ENCODE measurements at places on chromosomes 2 and 18.

DNA sequence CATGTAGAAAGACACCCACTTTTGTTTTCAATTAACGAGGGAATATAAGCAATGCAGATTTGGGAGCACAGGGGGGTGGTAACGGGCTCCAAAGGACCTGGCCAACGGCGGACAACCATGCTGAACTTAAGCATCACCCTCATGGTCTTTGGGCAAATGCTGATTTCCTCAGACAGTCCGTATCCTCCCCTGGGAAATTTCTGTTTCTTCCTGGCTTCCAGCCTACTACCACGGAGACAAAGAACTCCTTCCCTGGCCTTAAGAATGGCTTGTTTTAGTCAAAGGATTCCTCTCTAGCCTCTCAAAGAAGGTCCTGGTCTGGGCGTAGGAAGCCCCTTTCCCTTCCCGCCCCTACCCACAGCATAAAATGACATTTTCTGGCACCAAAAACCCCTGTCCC, 34.3 kb downstream of the EN1 start:
- DNase-seq: no peak

DNA sequence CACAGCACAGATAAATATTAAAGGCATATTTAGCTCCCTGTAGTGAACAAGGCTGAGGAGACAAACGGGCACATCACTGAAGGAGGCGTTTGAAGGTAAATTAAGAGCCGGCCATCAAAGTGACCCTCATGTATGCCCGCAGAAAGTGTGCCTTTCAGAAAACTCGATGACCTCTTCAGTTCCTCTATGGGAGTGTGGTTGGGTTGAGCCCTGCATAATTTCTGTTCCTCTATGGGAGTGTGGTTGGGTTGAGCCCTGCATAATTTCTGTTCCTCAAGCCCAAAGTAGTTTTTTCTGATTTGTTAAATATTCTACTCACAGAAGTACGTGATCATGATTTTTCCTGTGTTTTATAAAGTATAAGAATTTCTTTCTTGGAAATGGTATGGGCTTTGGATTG, 568.5 kb downstream of the TSN start:
- DNase-seq: no peak

GRCh38 chr2:216971593-216971992, 111.7 kb upstream of the TNP1 start:
- DNase-seq: no peak

DNA sequence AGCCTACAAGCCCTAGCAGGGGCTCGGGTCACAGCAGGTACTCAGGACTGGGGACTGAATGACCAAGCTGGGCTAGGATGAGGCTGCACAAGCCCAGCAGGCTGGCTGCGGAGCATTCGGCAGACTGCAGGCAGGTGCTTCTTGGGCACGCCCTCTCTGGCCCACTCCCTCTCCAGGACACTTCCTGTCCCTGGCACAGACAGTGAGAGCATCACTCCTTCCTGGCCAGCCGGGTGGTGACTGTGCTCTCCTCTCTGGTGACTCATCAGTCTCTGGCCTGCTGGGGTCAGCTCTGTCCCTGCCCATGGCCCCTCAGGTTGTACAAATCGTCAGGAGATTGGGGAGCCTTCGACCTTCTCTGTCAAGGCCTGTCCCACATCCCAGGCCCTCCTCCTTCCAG, 22.5 kb downstream of the C1QL2 start:
- DNase-seq: no peak

- DNase-seq: no peak
Observed at GRCh38 chr2:217553679-217554078, 449.1 kb downstream of the TNS1 start.

GRCh38 chr2:143176606-143177005, 47.4 kb downstream of the ARHGAP15 start:
- DNase-seq: no peak

- DNase-seq: no peak
Observed at GRCh38 chr2:177075254-177075653, 137.3 kb upstream of the HNRNPA3 start.

DNA sequence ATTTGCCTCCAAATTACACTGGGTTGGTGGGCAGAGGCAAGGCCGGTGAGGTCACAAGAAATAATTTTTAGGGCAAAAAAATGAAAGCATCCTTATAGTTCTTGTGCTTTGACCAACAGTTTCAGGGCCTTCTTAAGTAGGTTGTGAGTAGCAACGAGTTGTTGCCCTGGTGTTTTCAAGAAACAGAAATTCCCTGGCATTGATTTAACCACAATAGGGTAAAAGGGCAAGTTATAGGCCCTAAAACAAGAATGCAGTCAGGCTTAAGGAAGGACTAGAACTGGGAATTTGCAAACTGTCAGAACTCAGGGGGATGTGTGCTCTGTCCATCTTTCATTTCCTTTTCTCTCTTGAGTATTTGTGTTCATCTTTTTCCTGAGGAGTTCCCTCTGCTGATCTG, 46.1 kb upstream of the STPG4 start:
- DNase-seq: no peak

All from cerebellar cortex (tissue), 1 donor.